Right atrium auricular region (tissue), 2 donors: ENCODE measurements at places on chromosomes 5 and 9. TPM values are rescaled to one million over a fixed set of nuclear protein-coding genes. Genes with fewer than 3 reads are reported as not detected.

DNA sequence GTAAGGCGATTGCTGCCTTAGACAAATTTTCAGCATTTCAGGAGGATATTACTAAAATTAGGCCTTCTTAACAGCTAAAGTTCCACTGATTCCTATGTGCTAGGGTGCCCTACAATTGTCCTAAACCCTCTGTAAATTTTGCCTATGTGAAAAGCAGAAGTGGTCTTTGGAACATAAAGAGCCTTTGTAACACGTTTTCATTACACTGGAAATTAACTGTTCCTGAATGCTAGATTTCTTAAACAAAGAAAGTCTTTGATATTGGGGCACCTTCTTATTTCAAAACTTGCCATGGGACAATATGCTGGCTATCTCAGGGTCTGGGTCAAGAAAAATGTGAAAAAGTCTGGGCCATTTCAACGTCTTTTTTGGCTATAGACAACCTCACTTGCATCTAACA is 60.4 kb upstream of the MOCS2 start:
- DNase-seq: no peak

- no peak for DNase-seq
Measured at GRCh38 chr9:113148372-113148705, 2.5 kb upstream of the SLC31A2 start.

PLAC8L1 gene
- not detected for total RNA-seq

ANKRD34B gene
- not detected for total RNA-seq

BRIX1 gene
- total RNA-seq: 11.7 TPM

DNA sequence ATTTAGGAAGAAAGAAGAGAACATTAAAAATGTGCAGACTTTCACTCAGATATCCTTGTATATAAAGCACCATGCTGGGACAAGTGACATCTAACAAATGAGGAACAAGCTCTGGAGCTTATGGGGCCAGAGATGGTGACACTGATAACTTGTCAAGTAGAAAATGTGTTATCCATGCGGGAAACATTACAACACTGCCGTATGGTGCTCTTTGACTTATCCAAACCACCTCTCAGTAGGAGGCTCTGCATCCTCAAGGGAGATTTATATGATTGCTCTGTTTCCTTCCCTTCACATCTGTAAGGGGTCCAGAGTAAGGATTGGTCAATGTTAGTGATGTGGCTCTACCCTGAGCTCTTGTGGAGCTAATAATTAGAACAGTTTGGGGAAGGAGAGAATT is 23.5 kb downstream of the KCTD16 start:
- no peak for DNase-seq

DNA sequence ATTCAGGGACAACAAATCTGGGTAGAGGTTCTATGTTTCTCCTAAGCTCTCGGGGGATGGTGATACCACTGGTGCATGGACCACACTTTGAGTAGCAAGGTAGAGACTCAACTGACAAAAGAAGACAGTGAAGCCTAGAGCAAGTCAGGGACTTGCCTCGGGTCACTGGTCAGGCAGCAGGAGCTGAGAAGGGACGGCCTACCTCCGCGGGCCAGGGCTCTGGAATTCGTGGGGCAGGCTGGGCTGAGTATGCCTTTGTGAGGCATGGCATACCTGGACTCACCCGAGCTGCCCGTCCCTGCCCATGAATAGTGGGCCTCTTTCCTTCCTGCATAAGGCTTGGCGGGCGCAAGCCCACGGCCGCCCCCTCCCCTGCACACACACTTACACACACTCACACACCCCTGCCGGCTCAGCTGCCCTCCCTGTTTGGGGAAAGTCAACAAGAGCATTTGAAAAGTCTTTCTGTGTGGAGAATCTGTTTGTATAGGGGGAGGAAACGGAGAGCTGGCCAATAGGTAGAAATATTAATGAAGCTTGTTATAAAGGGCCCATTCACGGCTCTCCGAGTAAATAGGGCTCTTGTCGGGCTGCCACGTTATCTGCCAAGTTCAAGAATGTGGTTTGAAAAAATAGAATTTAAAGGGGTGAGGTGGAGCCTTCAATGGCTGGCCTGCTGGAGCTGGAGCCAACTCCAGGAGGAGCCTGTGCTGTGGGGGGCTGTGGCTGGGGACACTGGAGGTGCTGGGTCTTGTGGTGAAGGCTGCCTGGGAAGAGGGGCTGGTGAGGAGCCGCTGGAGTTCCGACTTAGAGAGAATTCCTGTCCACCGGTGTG is 19.1 kb upstream of the KIF12 start:
- DNase-seq: no peak

DNA sequence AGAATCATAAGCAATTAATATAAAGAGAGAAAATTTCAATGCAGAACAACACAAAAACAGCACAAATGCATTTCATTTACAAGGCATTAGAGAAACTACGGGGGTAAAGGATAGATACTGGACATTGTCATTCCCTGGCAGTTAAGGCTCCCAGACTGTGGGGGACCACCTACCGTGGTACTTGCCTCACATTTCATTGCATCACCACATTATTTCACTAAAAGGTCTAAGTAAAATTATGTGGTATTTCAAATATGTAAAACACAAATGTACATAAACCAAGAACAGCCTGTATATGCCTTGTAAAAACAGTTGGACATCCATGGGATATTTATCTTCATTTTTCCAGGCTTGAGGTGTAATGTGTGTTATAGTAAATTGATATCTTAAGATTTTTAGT is 571.2 kb upstream of the ZNF462 start:
- DNase-seq: no peak

CDO1 gene
- 24.7 TPM for total RNA-seq

- no peak for DNase-seq
Measured at GRCh38 chr9:82882748-82883147, 180.2 kb downstream of the RASEF start.

MLANA gene
- not detected for total RNA-seq

- no peak for DNase-seq
Measured at GRCh38 chr5:94361832-94362796, 256.3 kb downstream of the KIAA0825 start.

DNA sequence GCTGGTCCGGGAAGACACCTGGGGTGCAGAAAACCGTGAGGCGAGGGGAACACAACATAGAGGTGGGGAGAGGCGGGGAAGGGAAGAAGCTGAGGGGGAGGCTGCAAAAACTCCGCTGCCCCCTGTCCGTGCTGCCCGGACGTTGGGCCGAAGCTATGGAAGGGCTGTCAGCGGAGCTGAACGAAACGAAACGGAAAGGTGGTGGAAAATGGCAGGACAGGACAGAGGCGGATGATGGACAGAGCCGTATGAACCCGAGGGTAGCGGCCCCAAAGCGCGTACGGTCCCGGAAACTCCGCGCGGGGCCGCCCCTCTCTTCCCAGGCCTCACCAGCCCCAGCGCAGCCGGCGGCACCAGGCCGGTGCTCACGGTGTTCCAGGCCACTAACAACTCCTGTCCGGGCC is 272 bp downstream of the ANAPC2 start:
- no peak for DNase-seq
